ENCODE measurements at places on chromosomes 6 and 20. TPM values are rescaled to one million over a fixed set of nuclear protein-coding genes. Genes with fewer than 3 reads are reported as not detected.

DNA sequence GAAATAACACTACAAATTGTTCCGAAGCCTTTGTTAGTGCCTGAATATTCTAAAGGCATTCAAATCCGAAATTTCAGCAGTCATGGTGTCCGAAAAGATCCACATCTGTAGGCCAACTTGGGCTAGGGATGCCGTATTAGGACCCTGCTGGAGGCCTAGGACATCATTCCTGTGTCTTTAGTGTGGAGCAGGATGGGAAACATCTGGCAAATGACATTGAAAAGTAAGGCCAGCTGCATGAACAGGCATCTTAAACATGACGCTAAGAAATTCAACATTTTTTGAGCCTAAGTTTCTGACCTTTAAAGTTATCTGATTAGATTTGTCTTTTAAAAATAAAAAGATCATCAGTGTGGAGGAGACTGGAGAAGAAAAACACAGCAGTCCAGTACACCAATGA, 91.3 kb downstream of the MYLK4 start:
- H3K4me1 ChIP-seq = no peaks in the 10 kb centered on the region
- no peak for DNase-seq
- H3K27ac ChIP-seq = no peak overlapping the region

GRCh38 chr6:148775161-148775560, 28.3 kb downstream of the UST start:
- no peak overlapping the region for H3K27ac ChIP-seq
- no peaks in the 10 kb centered on the region for H3K4me1 ChIP-seq
- no peaks in the 10 kb centered on the region for H3K36me3 ChIP-seq
- no peak overlapping the region for H3K4me3 ChIP-seq
- no peaks in the 10 kb centered on the region for H3K27me3 ChIP-seq
- no peak for DNase-seq

GRCh38 chr6:151284012-151284411, 44.2 kb downstream of the AKAP12 start:
- no peak overlapping the region for H3K27ac ChIP-seq
- H3K4me3 ChIP-seq = no peak overlapping the region
- no peaks in the 10 kb centered on the region for H3K36me3 ChIP-seq
- no peaks in the 10 kb centered on the region for H3K27me3 ChIP-seq
- H3K4me1 ChIP-seq = peaks cover 36% of the 10 kb centered on the region
- no peak for DNase-seq

DNA sequence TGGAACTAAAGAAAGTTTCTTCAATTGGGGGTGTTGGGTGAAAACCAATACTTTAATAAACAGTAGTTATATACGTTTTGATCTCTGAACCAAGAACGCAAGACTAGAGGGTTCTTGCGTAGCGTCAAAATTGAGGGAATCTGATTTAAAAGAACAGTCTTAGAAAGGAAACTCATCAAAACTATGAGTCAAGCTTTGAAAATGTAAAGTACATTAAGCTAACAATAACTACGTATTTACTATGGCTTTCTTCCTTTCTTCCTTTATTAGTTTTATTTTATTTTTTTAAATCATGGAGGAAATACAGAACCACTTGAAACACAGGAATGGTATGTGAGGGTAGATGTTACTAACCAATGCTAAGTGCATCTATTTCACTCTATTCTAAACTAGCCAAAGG, 287.0 kb upstream of the RSPO3 start:
- peak overlapping the region; percentile 88 for H3K27ac ChIP-seq
- no peaks in the 10 kb centered on the region for H3K27me3 ChIP-seq
- H3K4me3 ChIP-seq = no peak overlapping the region
- DNase-seq = peak; percentile 72

DNA sequence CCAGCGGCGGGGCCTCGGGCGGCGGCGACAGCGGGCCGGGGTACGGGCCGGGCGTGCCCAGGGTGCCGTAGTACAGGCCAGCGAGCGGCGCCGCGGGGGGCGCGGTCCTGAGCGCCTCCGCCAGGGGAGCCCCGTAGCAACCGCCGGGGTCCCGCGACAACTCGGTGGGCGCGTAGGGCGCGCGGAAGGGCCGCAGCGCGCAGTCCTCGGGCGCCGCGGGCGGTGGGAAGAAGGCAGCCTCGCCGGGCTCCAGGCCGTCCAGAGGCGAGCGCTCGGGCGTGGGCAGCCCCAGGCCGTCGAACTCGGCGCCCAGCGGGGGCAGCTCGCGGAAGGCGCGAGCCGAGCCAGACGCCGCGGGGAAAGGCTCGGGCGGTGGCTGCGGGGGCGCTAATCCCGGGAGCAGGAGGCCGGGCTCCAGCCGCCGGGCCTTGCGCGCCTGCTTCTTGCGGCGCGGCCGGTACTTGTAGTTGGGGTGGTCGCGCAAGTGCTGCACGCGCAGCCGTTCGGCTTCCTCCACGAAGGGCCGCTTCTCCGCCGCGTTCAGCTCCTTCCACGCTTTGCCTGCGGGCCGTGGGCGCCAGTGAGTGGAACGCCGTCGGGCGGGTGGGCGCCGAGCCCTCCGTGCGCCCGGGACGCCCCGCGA, 916 bp downstream of the SOX18 start:
- no peak for DNase-seq
- H3K36me3 ChIP-seq = peaks cover 13% of the 10 kb centered on the region
- H3K4me3 ChIP-seq = peak overlapping the region; percentile 88
- H3K27ac ChIP-seq = peak overlapping the region; percentile 10

GRCh38 chr6:11622156-11622555, 84.6 kb downstream of the TMEM170B start:
- no peaks in the 10 kb centered on the region for H3K36me3 ChIP-seq
- H3K27ac ChIP-seq = no peak overlapping the region
- DNase-seq = no peak
- H3K27me3 ChIP-seq = no peaks in the 10 kb centered on the region
- no peak overlapping the region for H3K4me3 ChIP-seq
- H3K4me1 ChIP-seq = peaks cover 6% of the 10 kb centered on the region

- H3K27ac ChIP-seq = no peak overlapping the region
- H3K27me3 ChIP-seq = peaks cover 12% of the 10 kb centered on the region
- DNase-seq = no peak
- no peaks in the 10 kb centered on the region for H3K36me3 ChIP-seq
- H3K4me1 ChIP-seq = no peaks in the 10 kb centered on the region
Measured at GRCh38 chr6:44665683-44666082, 278.2 kb downstream of the CDC5L start.

DNA sequence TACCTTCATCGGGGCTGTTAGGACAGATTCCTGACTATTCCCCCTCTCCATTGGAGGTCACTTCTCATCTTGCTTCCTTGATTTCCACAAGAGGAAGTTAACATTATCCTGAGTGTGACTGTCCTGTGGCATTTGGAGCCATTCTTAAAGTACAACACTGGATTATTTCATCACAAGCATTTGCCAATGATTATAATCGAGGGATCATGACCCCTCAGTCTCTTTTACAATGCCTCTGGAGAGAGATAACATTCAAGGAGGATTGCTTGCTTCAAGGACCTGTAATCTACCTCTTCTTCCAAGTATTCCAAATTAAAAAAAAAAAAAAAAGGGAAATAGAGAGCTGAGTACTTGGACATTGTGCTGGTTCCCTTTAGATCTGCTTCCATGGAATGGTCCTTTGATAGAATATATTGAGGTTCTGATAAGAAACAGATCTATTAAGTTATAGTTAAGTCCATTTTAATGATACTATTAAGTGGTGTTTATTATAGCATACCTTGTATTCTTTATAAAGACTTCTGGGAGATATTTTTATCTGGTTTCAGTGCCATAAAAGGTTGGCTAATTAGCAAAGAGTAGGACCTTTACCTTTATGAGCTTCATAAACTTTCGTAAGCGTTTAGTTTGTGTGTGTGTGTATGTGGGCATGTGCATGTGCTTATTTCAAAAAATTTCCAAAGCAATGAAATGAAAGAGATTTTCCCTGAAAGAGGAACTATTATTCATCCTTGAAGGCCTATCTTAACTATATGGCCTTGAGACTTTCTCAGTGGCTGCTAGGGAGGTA, 469.1 kb downstream of the DHX35 start:
- H3K4me1 ChIP-seq = no peaks in the 10 kb centered on the region
- H3K4me3 ChIP-seq = no peak overlapping the region
- DNase-seq = no peak
- H3K27ac ChIP-seq = no peak overlapping the region
- H3K36me3 ChIP-seq = no peaks in the 10 kb centered on the region

GRCh38 chr6:32947552-32948465, 5.1 kb downstream of the HLA-DMA start:
- H3K36me3 ChIP-seq = no peaks in the 10 kb centered on the region
- DNase-seq = peak; percentile 58
- H3K27ac ChIP-seq = no peak overlapping the region

- no peaks in the 10 kb centered on the region for H3K36me3 ChIP-seq
- H3K4me3 ChIP-seq = no peak overlapping the region
- H3K27me3 ChIP-seq = no peaks in the 10 kb centered on the region
- H3K27ac ChIP-seq = no peak overlapping the region
- no peaks in the 10 kb centered on the region for H3K4me1 ChIP-seq
Measured at GRCh38 chr6:115629415-115629814, 431.3 kb downstream of the FRK start.

GRCh38 chr6:137698636-137699030, 168.4 kb upstream of the TNFAIP3 start:
- peak; percentile 69 for DNase-seq
- peak overlapping the region; percentile 71 for H3K27ac ChIP-seq
- no peak overlapping the region for H3K4me3 ChIP-seq
- no peaks in the 10 kb centered on the region for H3K27me3 ChIP-seq

- no peaks in the 10 kb centered on the region for H3K27me3 ChIP-seq
- peaks cover 58% of the 10 kb centered on the region for H3K4me1 ChIP-seq
- H3K36me3 ChIP-seq = no peaks in the 10 kb centered on the region
- peak; percentile 92 for DNase-seq
- peak overlapping the region; percentile 77 for H3K27ac ChIP-seq
Measured at GRCh38 chr6:37134396-37135191, 35.4 kb upstream of the PIM1 start.

DNA sequence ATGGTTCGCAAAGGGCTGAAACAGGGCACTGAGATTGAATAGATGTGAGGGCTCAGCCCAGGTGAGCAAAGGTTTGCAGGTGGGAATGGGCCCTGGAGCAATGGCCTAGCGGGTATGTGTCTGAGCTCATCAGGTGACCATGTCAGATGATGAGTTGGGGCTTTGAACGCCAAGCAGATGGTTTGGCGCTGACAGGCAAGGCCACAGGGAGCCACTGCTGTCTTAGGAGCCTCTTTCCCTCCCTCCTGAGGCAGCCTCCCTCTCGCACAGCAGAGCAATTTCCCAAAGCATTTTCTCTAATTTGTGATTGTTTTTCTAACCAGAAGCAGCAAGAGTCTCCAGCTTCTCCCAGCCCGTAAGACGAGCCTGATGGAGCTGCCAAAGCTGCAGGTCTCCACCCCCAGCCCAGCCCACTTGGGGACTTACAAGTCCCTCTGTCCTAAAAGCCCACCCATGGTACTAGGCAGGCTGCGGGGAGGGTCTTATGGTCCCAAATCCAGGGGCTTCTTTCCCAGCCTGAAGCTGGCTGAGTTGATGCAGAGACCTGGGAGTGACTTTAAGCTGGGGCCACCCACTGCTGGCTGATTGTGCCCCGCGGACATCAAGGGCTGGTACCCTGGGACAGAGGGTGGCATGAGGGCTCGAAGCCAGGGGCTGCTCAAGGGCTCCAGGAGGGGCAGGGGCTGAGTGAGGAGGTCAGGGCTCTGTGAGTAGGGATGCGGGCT, 11.6 kb downstream of the CDH22 start:
- H3K36me3 ChIP-seq = no peaks in the 10 kb centered on the region
- H3K4me1 ChIP-seq = no peaks in the 10 kb centered on the region
- no peak overlapping the region for H3K27ac ChIP-seq

GRCh38 chr20:61704661-61705060, 361.0 kb downstream of the TAF4 start:
- no peak for DNase-seq
- H3K27me3 ChIP-seq = no peaks in the 10 kb centered on the region
- H3K27ac ChIP-seq = no peak overlapping the region
- H3K4me3 ChIP-seq = no peak overlapping the region

- H3K36me3 ChIP-seq = peaks cover 32% of the 10 kb centered on the region
- peaks cover 8% of the 10 kb centered on the region for H3K4me1 ChIP-seq
- no peak for DNase-seq
- H3K27ac ChIP-seq = no peak overlapping the region
Measured at GRCh38 chr20:57398231-57398821, 7.1 kb downstream of the RBM38 start.

GRCh38 chr6:84953111-84953755, 188.8 kb upstream of the TBX18 start:
- H3K36me3 ChIP-seq = no peaks in the 10 kb centered on the region
- H3K4me1 ChIP-seq = no peaks in the 10 kb centered on the region
- H3K27ac ChIP-seq = no peak overlapping the region
- peaks cover 2% of the 10 kb centered on the region for H3K27me3 ChIP-seq
- no peak overlapping the region for H3K4me3 ChIP-seq

GRCh38 chr6:55617272-55617671, 38.3 kb upstream of the HMGCLL1 start:
- no peaks in the 10 kb centered on the region for H3K36me3 ChIP-seq
- no peak overlapping the region for H3K27ac ChIP-seq
- H3K4me1 ChIP-seq = no peaks in the 10 kb centered on the region
- DNase-seq = peak; percentile 60
- H3K4me3 ChIP-seq = no peak overlapping the region
- H3K27me3 ChIP-seq = no peaks in the 10 kb centered on the region

DNA sequence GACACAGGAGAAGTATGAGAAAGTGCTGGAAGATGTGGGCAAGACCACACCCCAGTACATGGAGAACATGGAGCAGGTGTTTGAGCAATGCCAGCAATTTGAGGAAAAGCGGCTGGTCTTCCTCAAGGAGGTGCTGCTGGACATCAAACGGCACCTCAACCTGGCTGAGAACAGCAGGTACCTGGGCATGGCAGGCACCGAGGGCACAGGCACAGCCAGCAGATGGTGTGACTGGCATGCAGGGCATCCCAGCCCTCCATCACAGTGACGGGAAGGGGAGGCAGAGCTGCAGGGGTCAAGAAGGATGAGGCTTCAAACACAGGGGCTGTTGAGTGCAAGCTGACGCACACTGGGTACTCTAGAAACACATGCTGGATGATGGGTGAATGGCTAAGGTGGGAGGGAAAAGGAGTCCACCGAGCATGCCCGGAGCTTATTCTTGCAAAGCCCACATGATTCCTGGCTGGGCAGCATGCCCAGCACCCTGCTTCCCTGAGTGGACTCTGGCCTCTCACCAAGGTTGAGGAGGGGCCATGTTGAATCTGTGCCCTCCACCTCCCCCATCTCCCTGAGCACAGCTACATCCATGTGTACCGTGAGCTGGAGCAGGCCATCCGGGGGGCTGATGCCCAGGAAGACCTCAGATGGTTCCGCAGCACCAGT, 26.3 kb downstream of the SPDEF start:
- DNase-seq = no peak
- H3K27me3 ChIP-seq = no peaks in the 10 kb centered on the region

- DNase-seq = peak; percentile 54
- H3K27ac ChIP-seq = no peak overlapping the region
- no peaks in the 10 kb centered on the region for H3K4me1 ChIP-seq
- H3K4me3 ChIP-seq = no peak overlapping the region
- no peaks in the 10 kb centered on the region for H3K27me3 ChIP-seq
- H3K36me3 ChIP-seq = no peaks in the 10 kb centered on the region
Measured at GRCh38 chr6:166275714-166276166, 32.5 kb downstream of the PRR18 start.

GRCh38 chr20:15154070-15154469, 816.7 kb upstream of the FLRT3 start:
- H3K4me3 ChIP-seq = no peak overlapping the region
- no peak for DNase-seq
- H3K4me1 ChIP-seq = no peaks in the 10 kb centered on the region

JAG1 gene
- 19.7 TPM for polyA plus RNA-seq

SCUBE3 gene
- polyA plus RNA-seq = 1.0 TPM

LRRN4 gene
- not detected for polyA plus RNA-seq

PI16 gene
- polyA plus RNA-seq = 0.41 TPM

EYS gene
- 0.01 TPM for polyA plus RNA-seq

SDCBP2 gene
- 6.9 TPM for polyA plus RNA-seq

OR12D3 gene
- polyA plus RNA-seq = not detected

EEF1A2 gene
- 2.9 TPM for polyA plus RNA-seq

PHF3 gene
- 3.9 TPM for polyA plus RNA-seq

GPLD1 gene
- polyA plus RNA-seq = 0.03 TPM

COL10A1 gene
- not detected for polyA plus RNA-seq
